ENCODE measurements at places on chromosomes 2 and 18. TPM values are rescaled to one million over a fixed set of nuclear protein-coding genes. Genes with fewer than 3 reads are reported as not detected.

DNA sequence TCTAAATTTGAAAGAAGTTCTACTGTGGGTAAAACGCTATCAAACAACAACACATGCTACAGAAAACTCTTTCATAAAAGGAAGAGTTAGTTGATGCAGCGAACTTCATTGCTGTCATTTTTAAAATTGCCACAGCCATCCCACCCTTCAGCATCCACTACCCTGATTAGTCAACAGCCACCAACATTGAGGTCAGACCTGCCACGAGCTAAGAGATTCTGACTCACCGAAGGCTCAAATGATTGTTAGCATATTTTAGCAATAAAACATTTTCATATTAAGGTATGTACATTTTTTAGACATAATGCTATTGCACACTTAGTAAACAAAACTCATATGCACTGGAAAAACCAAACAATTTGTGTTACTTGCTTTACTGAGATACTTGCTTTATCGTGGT is 347.1 kb downstream of the CLIP4 start:
- DNase-seq = no peak

Gene PRSS56
- not detected for total RNA-seq

- DNase-seq = no peak
Measured at GRCh38 chr2:169286624-169287231, 75.6 kb downstream of the LRP2 start.

GRCh38 chr18:34509879-34510586 is 200.1 kb upstream of the DTNA start:
- no peak for DNase-seq

- DNase-seq = no peak
Measured at GRCh38 chr2:234130777-234131181, 80.3 kb downstream of the SPP2 start.

DNA sequence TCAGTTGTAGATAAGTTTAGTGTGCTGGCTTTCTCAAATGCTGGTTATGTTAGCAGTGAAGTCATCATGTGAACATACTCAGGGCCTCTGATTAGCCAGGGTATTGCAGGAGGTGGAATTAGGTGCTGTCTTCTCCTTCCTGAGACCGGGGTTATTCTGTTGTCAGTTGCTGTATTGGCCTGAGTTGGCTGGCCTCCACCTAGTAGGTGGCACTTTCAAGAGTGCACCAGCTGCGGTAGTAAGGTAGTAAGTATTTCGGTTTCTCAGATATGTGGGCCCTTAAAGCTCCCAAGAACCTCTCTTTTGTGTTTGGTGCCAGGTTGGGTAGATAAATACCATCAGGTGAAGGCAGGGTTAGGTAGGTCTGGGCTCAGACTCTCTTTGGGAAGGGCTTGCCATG is 1430.5 kb upstream of the CELF4 start:
- no peak for DNase-seq

Gene PROKR1
- total RNA-seq = 0.22 TPM

DNA sequence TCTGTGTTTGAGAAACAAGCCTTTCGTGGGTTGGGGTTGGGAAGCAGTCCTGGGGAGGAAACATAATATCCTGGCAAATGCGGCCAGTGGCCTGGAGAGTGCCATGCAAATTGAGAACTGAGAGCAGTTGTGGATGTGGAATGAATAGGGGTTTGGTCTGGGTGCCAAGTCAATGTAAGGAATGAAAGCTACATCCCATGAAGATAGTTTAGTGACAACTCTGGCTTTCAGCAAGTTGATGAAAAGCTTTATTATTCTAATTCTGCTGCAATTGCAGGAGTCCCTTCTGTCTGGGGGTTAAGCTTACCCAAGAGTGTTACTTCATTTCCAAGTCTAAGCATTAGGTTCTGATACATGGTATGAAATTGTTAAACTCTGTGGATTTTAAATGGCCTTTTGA is 771.6 kb downstream of the DPP10 start:
- DNase-seq = no peak

Gene PIEZO2
- 26.4 TPM for total RNA-seq

GRCh38 chr2:46096260-46096659 is 200.9 kb upstream of the EPAS1 start:
- no peak for DNase-seq

- no peak for DNase-seq
Measured at GRCh38 chr2:196284866-196285557, 113.6 kb upstream of the STK17B start.

Gene TBR1
- total RNA-seq = not detected

GRCh38 chr2:169110916-169111315 is 41.6 kb downstream of the DHRS9 start:
- no peak for DNase-seq

DNA sequence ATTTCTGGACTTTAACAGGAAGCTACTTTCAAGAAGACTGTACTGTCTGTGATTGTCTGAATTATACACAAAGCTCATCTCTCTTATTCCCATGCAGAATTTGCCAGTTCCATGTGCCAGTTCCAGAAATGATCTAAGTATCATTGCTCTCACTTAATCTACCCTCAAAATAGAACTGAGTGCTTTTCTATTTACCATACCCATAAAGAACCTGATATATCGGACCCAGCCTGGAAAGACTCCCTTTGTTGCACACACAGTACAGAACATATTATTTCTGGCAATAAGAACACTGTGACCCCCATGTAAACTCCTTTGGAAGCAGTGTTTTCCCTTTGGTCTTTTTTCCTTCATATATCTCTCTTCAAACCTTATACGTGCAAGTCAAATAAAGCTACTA is 102.3 kb upstream of the TTN start:
- no peak for DNase-seq

Gene GREB1
- total RNA-seq = 31.6 TPM

- DNase-seq = no peak
Measured at GRCh38 chr2:20614201-20615067, 36.5 kb downstream of the HS1BP3 start.
